ENCODE measurements at places on chromosomes 1 and 21.

DNA sequence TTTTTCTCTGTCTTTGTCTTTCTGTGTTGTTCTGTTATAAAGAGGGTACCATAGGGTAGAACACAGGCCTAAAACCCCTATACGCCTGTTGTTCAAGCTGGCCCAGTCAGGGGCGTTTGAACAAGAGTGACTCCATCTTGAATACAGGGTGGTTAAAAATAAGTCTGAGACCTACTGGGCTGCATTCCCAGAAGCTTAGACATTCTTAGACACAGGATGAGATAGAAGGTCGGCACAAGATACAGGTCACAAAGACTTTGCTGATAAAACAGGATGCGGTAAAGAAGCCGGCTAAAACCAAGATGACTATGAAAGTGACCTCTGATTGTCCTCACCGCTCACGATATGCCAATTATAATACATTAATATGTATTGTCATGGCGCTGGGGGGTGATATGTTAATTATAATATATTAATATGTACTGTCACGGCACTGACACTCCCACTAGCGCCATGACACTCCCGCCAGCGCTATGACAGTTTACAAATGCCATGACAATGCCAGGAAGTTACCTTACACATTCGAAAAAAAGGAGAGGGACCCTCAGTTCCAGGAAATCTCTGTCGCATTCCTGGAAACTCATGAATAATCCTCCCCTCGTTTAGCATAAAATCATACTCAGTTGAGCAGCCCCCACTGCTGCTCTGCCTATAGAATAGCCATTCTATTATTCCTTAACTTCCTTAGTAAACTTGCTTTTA is 58.5 kb upstream of the KLHDC7A start:
- DNase-seq, result no peak

DNA sequence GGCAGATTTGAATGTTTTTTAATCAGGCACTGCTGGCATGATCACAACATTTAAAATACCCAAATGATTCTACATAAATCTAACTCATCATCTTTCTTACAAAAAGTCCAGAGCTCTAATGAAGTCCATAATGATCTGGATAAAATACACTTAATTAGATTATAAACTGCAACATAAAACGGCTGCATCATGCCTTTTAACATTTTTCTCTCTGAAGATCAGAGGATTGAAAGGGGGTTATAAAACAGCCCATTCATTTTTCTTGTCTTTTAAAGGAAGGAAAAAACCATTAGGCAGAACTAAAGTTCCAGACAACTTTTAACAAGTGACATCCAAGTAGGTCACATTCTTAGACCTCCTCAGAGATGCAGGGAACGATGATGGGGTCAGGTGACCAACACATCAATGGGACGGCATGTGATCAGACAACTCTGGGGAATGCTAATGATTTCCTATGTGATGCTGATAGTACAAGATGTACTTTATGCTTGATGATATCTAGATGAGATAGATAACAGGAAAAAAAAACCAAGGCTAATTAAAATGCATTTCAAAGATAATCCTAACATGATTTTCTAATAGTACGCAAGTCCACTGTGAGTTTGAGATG is 455.1 kb downstream of the SMYD3 start:
- DNase-seq, result no peak

DNA sequence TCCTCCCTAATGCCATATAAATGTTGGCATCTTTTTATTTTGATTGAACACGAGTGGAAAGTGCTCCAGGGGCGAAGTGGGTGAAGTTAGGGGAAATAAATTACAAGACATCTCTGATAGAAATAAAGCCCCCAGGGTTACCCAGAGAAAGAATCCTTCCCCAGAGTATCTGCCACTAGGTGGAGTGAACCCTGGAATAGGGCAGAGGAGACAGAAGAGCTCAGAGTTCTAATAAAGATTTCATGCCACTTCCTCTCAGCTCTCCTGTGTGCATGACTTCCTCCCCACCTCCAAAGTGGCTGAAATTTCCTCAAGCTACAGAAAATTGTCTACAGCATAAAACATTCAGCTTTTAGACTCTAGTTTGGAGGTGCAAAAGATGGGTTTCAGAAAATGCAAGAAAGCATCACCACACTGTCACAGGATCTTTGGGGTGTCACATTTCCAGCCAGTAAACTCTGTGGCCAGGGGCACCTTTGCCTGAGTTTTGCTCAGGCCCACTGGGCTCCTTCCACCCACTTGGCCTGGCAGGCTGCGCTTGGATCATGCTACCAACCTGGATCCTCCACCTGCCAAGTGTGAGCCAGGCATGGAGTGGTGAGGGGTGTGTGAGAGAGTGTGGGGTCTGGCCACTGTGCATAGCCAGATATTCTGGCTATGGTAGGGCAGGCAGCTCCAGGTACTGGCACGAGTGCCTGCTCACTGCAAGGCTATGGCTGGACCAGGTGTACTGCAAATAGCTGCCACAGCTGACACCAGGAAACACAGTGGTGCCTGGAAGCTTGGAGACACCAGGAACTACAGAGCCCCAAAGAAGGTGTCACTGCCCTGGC is 208.8 kb upstream of the USP25 start:
- DNase-seq, result peak; percentile 19

- no peak for DNase-seq
Observed at GRCh38 chr1:61463220-61463619, 261.7 kb downstream of the TM2D1 start.

DNA sequence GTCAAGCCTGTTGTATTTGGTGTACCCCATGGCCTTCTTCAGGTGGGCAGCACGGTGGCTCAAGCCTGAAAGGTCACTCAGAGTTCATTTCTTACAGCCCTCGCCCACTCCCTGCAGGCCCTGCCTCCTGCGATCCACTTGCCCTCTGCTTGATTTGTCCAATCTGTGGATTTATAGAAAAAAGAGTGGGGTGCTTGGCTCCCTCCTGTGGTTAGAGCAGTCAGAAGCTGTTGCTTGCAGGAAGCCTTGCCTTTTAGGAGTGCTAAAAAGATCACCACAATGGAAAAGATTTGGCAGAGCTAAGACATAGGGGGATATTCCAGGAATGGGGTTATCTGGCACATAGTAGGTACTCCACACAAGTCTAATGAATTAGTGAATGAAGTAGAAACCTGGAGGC is 108.0 kb upstream of the TRABD2B start:
- peak; percentile 12 for DNase-seq

DNA sequence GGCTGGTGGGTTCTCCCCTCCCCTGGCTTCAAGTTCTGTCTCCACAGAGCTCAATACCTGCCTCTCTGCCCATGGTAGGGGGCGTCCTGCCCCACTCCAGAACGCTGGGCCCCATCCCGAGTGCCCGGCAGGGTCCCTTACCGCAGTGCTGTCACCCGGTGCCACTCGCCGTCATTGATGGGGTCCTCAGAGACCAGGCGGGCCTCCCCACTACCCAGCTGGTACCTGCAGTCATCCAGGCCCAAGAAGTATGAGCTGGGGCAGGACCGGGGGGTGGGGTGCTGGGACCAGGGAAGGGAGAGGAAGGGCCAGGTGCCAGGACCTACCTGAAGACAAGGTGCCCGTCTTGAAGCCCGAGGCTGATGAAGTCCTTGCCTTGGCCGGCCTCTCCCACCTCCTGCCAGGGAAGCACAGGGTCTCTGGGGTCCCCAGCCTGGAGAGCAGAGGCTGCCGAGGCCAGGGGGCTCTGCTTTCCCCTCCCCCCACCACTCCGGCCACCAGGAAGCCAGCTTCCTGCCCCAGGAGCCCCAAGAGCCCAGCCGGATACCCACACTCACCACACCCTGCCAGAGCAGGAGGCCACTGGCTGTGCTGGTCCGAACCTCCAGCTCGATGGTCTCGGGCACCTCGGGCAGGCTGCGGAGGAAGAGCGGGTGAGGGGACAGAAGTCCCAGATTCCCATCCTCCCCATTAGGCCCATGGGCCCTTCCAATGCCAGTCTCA is 12.1 kb downstream of the LDLRAD2 start:
- DNase-seq, result no peak

GRCh38 chr1:200888349-200888838 is 6.3 kb upstream of the INAVA start:
- DNase-seq, result peak; percentile 78

DNA sequence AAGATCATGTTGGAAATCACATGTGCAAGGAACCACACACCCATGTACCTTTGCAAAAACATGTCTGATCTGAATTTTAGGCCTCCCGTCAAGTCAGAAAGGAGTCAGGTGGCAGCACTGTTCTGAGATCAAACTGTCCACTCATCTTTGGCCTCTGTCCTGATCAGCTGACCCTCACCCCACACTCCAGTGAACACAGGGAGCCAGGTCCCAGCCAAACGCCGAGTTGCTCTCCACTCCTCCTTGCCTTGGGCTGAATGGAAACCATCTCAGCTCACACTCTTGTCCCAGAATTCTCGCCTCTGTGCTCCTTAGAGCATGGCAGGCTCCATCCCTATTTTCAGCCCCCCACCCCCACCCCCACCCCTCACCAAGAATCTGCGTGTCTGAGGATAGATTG is 4.6 kb upstream of the RNF186 start:
- DNase-seq, result no peak
